ENCODE measurements at places on chromosomes 7 and 10. TPM values are rescaled to one million over a fixed set of nuclear protein-coding genes. Genes with fewer than 3 reads are reported as not detected.
A peak's percentile ranks its signal among the peaks of the same experiment; 100 is the strongest.

DNA sequence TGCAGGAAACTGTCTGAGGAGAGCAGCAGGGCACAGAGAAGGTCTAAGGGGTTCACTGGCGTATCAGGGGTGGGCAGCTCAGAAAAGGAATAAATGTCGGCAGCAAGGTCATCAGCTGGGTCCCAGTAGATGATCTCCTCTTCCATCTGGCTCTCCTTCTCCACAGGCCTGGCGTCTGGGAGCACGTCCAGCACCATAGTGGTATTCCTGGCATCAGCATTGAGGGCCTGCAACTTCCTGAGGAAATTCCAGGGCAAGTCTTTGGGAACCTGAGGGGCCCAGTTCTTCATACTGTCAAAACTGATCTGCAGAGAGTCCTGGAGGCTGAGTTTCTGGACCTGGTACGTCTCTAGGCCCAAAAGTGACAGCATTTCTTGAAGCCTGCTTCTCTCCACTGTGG, 9.6 kb upstream of the MRPS24 start:
- no peaks in the 10 kb centered on the region for H3K27me3 ChIP-seq
- H3K4me3 ChIP-seq = peak overlapping the region; percentile 34
- H3K4me1 ChIP-seq = peaks cover 66% of the 10 kb centered on the region
- peaks cover 67% of the 10 kb centered on the region for H3K36me3 ChIP-seq
- peak overlapping the region; percentile 87 for H3K27ac ChIP-seq

- DNase-seq = no peak
- no peak overlapping the region for H3K27ac ChIP-seq
- no peaks in the 10 kb centered on the region for H3K4me1 ChIP-seq
- H3K27me3 ChIP-seq = no peaks in the 10 kb centered on the region
- no peak overlapping the region for H3K4me3 ChIP-seq
- no peaks in the 10 kb centered on the region for H3K36me3 ChIP-seq
Measured at GRCh38 chr7:154412105-154412504, 359.9 kb downstream of the DPP6 start.

Gene TIMM23B
- 12.6 TPM for total RNA-seq

- H3K4me1 ChIP-seq = no peaks in the 10 kb centered on the region
- no peak for DNase-seq
- H3K36me3 ChIP-seq = peaks cover 10% of the 10 kb centered on the region
- no peak overlapping the region for H3K27ac ChIP-seq
- H3K4me3 ChIP-seq = no peak overlapping the region
- no peaks in the 10 kb centered on the region for H3K27me3 ChIP-seq
Measured at GRCh38 chr7:24601600-24601999, 28.3 kb downstream of the PALS2 start.

Gene INA
- total RNA-seq = 1.3 TPM

Gene GPR85
- 3.4 TPM for total RNA-seq

Gene FGFBP3
- 0.45 TPM for total RNA-seq

Gene DGKI
- total RNA-seq = 1.6 TPM

Gene ARHGAP22
- 117 TPM for total RNA-seq

GRCh38 chr10:79923145-79923544, 25.8 kb downstream of the SFTPD start:
- no peak overlapping the region for H3K27ac ChIP-seq
- H3K27me3 ChIP-seq = peaks cover 6% of the 10 kb centered on the region
- no peaks in the 10 kb centered on the region for H3K36me3 ChIP-seq

DNA sequence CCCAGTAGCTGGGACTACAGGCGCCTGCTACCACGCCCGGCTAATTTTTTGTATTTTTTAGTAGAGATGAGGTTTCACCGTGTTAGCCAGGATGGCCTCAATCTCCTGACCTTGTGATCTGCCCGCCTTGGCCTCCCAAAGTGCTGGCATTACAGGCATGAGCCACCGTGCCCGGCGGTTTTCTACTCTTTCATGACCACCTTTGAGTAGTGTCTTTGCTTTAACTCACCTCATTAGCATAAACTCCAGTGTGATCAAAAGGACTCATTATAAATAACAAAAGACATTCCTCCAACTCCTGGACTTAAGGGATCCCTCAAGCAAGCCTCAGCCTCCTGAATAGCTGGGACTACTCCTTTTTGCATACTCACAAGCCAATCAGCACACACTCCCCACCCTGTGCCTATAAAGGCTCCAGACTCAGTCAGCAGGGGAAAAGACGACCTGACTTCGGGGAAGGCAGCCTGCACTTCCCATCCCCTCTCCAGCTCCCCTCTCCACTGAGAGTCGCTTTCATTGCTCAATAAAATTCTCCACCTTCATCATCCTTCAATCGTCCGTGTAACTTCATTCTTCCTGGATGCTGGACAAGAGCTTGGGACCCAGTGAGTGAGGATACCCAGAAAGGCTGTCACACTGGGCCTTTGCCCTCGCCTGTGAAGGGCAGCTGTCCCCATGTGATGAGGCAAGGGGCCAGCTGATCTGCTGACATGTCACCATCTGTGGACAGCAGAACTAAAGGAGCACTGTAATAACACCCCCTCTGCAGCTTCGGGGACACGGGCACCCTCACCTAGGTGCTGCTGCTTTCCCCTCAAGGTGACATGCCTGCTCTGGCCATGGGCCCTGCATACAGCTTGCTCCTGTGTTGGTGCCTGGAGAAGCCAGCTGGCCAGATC, 35.0 kb upstream of the EIF4H start:
- no peak for DNase-seq
- no peak overlapping the region for H3K27ac ChIP-seq

GRCh38 chr7:140229591-140230515, 53.1 kb upstream of the KDM7A start:
- H3K4me1 ChIP-seq = peaks cover 6% of the 10 kb centered on the region
- peaks cover 33% of the 10 kb centered on the region for H3K27me3 ChIP-seq
- H3K36me3 ChIP-seq = no peaks in the 10 kb centered on the region
- no peak overlapping the region for H3K27ac ChIP-seq
- DNase-seq = no peak
- no peak overlapping the region for H3K4me3 ChIP-seq

- H3K4me1 ChIP-seq = peaks cover 11% of the 10 kb centered on the region
- no peak for DNase-seq
- no peak overlapping the region for H3K27ac ChIP-seq
- H3K4me3 ChIP-seq = no peak overlapping the region
- no peaks in the 10 kb centered on the region for H3K36me3 ChIP-seq
Measured at GRCh38 chr10:70435241-70436085, 6.0 kb downstream of the NODAL start.

GRCh38 chr7:143979359-143979758, 20.8 kb upstream of the OR6B1 start:
- DNase-seq = peak; percentile 59
- no peak overlapping the region for H3K4me3 ChIP-seq
- H3K36me3 ChIP-seq = no peaks in the 10 kb centered on the region
- peak overlapping the region; percentile 20 for H3K27ac ChIP-seq
- no peaks in the 10 kb centered on the region for H3K27me3 ChIP-seq
- H3K4me1 ChIP-seq = peaks cover 37% of the 10 kb centered on the region

GRCh38 chr7:13099154-13099795, 411.8 kb downstream of the ARL4A start:
- no peak for DNase-seq
- no peak overlapping the region for H3K27ac ChIP-seq
- H3K4me3 ChIP-seq = no peak overlapping the region

- H3K4me3 ChIP-seq = no peak overlapping the region
- peaks cover 13% of the 10 kb centered on the region for H3K27me3 ChIP-seq
- no peak overlapping the region for H3K27ac ChIP-seq
- DNase-seq = no peak
- peaks cover 15% of the 10 kb centered on the region for H3K4me1 ChIP-seq
- no peaks in the 10 kb centered on the region for H3K36me3 ChIP-seq
Measured at GRCh38 chr10:118457824-118458428, 115.8 kb upstream of the FAM204A start.

DNA sequence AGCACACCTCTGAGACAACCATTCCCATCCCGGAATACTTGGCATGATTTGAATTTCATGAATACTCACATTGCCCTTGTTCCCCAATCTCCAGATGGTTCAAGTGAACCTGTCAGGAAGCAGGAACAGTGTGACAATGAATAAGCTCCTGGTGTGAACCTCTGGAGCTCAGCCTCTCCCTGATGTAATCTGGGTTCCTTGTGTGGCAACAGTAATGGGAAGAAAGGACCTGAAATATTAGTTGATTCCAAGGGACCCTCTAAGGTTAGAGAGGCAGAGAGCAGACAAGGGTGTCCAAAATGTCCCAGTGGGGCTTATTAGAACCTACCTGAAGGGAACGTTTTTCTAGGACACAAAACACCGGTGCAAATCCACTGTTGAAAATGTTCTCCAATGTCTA, 8.5 kb downstream of the OR2A7 start:
- H3K27ac ChIP-seq = no peak overlapping the region
- no peaks in the 10 kb centered on the region for H3K27me3 ChIP-seq
- H3K36me3 ChIP-seq = no peaks in the 10 kb centered on the region
- H3K4me3 ChIP-seq = no peak overlapping the region
- no peak for DNase-seq

DNA sequence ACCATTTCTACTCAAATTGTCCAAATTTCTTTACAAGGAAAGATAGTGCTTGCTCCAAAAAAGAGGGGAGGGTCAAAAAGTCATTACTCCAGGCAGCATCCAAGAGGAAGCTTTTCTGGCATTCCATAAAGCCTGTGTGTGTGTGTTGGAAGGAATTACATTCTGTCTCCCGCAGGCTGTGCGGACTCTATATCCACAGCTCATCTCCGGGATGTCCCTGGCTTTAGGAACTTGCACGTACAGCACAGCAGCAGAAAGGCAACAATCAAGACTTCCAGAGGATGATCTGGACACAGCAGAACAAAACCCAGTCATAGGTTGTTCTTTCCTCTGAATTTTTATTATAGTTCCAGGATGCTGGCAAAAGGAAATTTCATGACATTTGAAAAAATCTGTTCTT, 94.8 kb downstream of the ITIH5 start:
- DNase-seq = no peak
- no peaks in the 10 kb centered on the region for H3K27me3 ChIP-seq
- no peaks in the 10 kb centered on the region for H3K4me1 ChIP-seq
- H3K36me3 ChIP-seq = no peaks in the 10 kb centered on the region
- H3K27ac ChIP-seq = no peak overlapping the region

- H3K27me3 ChIP-seq = peaks cover 1% of the 10 kb centered on the region
- H3K4me1 ChIP-seq = peaks cover 30% of the 10 kb centered on the region
- H3K4me3 ChIP-seq = no peak overlapping the region
- no peak for DNase-seq
- H3K27ac ChIP-seq = peak overlapping the region; percentile 52
Measured at GRCh38 chr7:80017101-80017698, 117.4 kb upstream of the GNAI1 start.

- peaks cover 1% of the 10 kb centered on the region for H3K27me3 ChIP-seq
- no peaks in the 10 kb centered on the region for H3K36me3 ChIP-seq
- no peak overlapping the region for H3K4me3 ChIP-seq
- no peaks in the 10 kb centered on the region for H3K4me1 ChIP-seq
- no peak for DNase-seq
- H3K27ac ChIP-seq = no peak overlapping the region
Measured at GRCh38 chr7:32293833-32294232, 196.3 kb downstream of the LSM5 start.

- H3K27ac ChIP-seq = no peak overlapping the region
- no peak overlapping the region for H3K4me3 ChIP-seq
- H3K4me1 ChIP-seq = peaks cover 1% of the 10 kb centered on the region
- no peak for DNase-seq
- H3K36me3 ChIP-seq = no peaks in the 10 kb centered on the region
Measured at GRCh38 chr10:72082856-72083789, 5.2 kb downstream of the SPOCK2 start.

DNA sequence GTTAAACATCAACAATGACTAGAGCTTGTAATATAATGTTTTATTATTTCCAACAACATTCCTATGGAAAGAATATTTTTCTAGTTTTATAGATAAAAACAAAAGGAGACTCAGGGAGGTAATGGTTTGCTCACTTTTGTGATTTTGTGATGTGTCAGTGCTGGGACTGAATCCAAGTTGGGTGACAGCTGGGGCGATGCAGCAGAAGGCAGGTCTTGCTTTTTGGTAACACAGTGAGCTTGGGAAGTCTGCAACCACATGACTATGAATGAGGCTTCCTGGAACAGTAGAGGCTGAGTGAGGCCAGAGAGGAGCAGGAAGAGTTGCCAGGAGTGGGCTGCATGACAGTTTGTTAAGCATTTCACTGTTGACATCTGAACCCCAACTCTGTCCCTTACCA, 4.9 kb upstream of the YKT6 start:
- H3K27me3 ChIP-seq = peaks cover 7% of the 10 kb centered on the region
- H3K4me1 ChIP-seq = peaks cover 24% of the 10 kb centered on the region
- peak; percentile 27 for DNase-seq
- H3K36me3 ChIP-seq = peaks cover 5% of the 10 kb centered on the region

DNA sequence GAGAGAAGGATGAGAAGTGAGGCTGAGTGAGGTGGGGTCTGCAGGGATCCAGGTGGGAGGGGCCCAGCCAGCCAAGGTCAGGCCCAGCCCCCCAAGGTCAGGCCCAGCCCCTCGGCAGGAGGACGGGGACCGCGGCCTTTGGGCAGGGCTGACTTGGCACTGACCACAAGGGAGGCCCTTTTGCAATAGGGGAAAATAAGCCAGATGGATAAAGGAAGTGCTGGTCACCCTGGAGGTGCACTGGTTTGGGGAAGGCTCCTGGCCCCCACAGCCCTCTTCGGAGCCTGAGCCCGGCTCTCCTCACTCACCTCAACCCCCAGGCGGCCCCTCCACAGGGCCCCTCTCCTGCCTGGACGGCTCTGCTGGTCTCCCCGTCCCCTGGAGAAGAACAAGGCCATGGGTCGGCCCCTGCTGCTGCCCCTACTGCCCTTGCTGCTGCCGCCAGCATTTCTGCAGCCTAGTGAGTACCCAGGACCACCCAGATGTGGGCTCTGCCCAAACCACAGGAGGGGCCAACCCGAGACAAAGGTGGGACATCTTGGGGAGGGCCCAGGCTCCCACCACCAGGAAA, at the start of gene PILRA:
Gene PILRA, plus strand, starts transcription at position 227 of the 571 bp plus-strand sequence. Its CDS starts 170 bp downstream, at position 397.
- no peaks in the 10 kb centered on the region for H3K4me1 ChIP-seq
- DNase-seq = no peak
- peak within 1 kb of the TSS; percentile 70 for H3K27ac ChIP-seq
- no peak within 1 kb of the TSS for H3K4me3 ChIP-seq
- peaks cover 6% of the 10 kb centered on the region for H3K27me3 ChIP-seq
- no peaks in the 10 kb centered on the region for H3K36me3 ChIP-seq

Gene POLL
- total RNA-seq = 22.0 TPM

GRCh38 chr7:81688622-81689411, 81.0 kb downstream of the HGF start:
- H3K27ac ChIP-seq = no peak overlapping the region
- no peak overlapping the region for H3K4me3 ChIP-seq
- no peak for DNase-seq
- no peaks in the 10 kb centered on the region for H3K36me3 ChIP-seq

Gene ACTA2
- 112 TPM for total RNA-seq

GRCh38 chr7:28847176-28847575, 111.0 kb downstream of the TRIL start:
- no peak for DNase-seq
- no peak overlapping the region for H3K4me3 ChIP-seq
- no peak overlapping the region for H3K27ac ChIP-seq
- H3K27me3 ChIP-seq = peaks cover 14% of the 10 kb centered on the region
- no peaks in the 10 kb centered on the region for H3K4me1 ChIP-seq

- DNase-seq = no peak
- peaks cover 41% of the 10 kb centered on the region for H3K27me3 ChIP-seq
- H3K36me3 ChIP-seq = no peaks in the 10 kb centered on the region
- no peaks in the 10 kb centered on the region for H3K4me1 ChIP-seq
- no peak overlapping the region for H3K27ac ChIP-seq
Measured at GRCh38 chr10:47252093-47252780, 47.8 kb upstream of the GDF10 start.

Gene CASP2
- total RNA-seq = 19.0 TPM

Gene FFAR4
- total RNA-seq = not detected

Gene ELFN1
- 3.9 TPM for total RNA-seq

- H3K27ac ChIP-seq = no peak overlapping the region
- H3K27me3 ChIP-seq = peaks cover 2% of the 10 kb centered on the region
- no peak overlapping the region for H3K4me3 ChIP-seq
- H3K4me1 ChIP-seq = peaks cover 51% of the 10 kb centered on the region
- H3K36me3 ChIP-seq = peaks cover 4% of the 10 kb centered on the region
Measured at GRCh38 chr7:28990200-28990960, 32.2 kb upstream of the TRIL start.

Gene PLAC9
- total RNA-seq = 6.2 TPM

Gene OR6B1
- total RNA-seq = not detected
